Stimulated activated CD4-positive, alpha-beta T cell treated with anti-CD3 and anti-CD28 coated beads, Interleukin-12 subunit alpha, Interleukin-12 subunit beta, amount 100 ng/mL, for 48 hours (primary cell): ENCODE measurements at places on chromosomes 5 and 9.

- no peak for DNase-seq
Observed at GRCh38 chr9:130607640-130608420, 28.5 kb downstream of the FUBP3 start.

- no peak for DNase-seq
Observed at GRCh38 chr9:76759732-76760131, 4.5 kb upstream of the PCA3 start.

- DNase-seq: no peak
Observed at GRCh38 chr5:126826619-126827215, 49.8 kb downstream of the LMNB1 start.

DNA sequence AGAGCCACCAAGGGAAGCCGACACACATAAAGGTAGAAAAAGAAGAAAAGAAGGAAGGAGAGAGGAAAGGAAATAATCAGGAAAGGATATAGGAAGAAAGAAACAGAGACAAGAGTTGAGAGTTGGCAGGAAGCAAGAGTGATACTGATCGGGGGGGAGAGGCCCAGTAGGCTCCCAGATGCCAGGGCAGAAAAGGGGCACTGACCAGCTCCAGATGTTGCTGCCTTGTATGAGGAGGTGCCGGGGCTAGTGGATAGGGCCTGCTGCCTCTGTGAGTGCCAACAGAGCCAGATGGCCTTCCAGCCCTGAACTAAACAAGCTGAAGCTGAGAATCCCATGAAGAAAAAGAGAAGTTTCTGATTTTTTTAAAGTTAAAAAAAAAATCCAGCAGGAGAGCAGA lies 82.0 kb upstream of the TRIM32 start:
- no peak for DNase-seq

GRCh38 chr9:95092262-95093072 lies 225.0 kb downstream of the FANCC start:
- no peak for DNase-seq

- DNase-seq: no peak
Observed at GRCh38 chr9:14207352-14207995, 106.5 kb downstream of the NFIB start.

- DNase-seq: no peak
Observed at GRCh38 chr5:126233256-126233655, 190.0 kb upstream of the GRAMD2B start.

DNA sequence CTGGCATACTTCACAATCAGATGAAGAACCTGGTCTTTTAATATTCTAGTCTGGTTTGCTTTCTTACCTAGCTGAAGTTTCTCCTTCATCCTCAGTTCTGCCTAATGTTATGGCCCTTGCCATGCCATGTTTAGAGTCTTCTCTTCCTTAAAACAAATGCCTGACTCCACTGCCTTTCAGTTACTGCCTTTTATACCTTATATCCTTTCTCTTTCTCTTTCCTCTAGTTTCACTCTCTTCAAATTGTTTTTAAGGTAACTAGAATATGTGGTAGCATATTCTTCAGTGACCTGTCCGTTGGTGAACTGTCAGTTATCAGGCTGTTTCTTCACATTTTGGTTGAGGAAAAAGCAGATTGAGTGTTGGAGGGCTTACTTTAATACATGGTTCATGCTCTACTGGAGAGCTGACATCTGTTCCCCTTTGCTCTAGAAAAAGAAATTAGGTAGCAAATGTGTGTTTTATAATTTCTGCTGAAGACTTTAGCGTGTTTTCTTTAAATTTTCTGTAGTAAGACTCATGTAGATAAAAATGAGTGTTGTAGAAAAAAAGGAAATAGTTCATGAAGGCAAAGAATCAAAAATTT lies 103.8 kb downstream of the DMXL1 start:
- no peak for DNase-seq

- DNase-seq: no peak
Observed at GRCh38 chr9:12797037-12797436, 22.2 kb downstream of the LURAP1L start.

GRCh38 chr5:149367249-149367971 lies 9.6 kb downstream of the PCYOX1L start:
- DNase-seq: no peak

DNA sequence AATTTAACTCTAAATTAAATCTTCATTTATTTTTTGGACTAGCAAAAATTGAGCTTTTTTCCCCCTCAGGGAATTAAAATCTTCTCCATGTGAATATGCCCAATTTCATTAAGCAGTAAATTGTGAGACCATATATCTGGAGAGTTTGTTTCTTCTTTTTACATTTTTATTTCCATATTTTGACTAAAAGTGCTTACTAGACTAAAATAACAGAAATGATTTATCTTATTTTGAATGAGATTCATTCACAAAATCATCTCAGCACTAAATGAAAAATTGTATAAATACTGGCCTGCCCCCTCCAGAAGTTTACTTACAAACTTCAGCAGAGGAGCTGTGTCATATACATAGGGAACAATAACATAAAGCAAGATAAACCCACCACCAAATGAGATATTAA lies 26.6 kb downstream of the MAPKAP1 start:
- no peak for DNase-seq
